Central memory CD4-positive, alpha-beta T cell (primary cell): ENCODE measurements at places on chromosomes 1 and 21.

GRCh38 chr1:30317921-30318320, 405.5 kb downstream of the MATN1 start:
- no peak for DNase-seq

- DNase-seq = no peak
Observed at GRCh38 chr1:44531785-44532566, 126.9 kb downstream of the RNF220 start.

DNA sequence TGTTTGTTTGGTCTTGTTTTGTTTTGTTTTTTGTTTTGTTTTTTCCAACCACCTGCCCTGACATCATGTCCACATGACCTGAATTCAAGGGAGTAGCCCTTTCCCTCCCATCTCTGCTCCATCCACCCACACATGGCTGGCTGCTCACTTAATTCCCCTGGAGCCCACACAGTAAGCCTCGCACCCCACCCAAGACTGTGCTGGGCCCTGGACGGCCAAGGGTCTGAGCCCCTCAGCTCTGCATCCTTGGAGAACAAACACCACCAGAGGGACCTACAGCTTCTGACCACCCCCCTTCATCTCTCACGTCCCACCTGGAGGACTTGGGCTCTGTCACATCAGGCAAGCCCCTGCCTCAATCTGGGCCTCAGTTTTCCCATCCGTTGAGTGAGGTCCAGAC, 39.1 kb downstream of the MATN1 start:
- DNase-seq = no peak

DNA sequence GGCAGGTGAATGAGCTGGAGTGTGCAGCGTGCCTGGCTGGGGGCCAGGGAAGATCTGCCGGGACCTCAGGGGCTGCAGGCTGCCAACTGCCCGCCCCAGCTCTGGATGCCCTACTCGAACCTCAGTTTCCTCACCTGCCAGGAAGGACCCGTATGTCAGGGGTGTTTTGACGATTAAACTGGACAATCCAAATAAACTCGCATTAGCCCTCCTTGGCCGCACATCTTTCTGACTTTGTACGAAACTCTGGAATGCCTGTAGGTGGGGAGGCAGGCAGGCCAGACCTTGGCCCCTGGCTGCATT, 8.3 kb upstream of the ZNF669 start:
- no peak for DNase-seq

GRCh38 chr21:42527489-42528158, 14.0 kb downstream of the SLC37A1 start:
- DNase-seq = peak; percentile 84
